ENCODE measurements at places on chromosomes 2 and 18. TPM values are rescaled to one million over a fixed set of nuclear protein-coding genes. Genes with fewer than 3 reads are reported as not detected.

- no peak for DNase-seq
Observed at GRCh38 chr18:77043541-77044280, 88.9 kb downstream of the MBP start.

DNA sequence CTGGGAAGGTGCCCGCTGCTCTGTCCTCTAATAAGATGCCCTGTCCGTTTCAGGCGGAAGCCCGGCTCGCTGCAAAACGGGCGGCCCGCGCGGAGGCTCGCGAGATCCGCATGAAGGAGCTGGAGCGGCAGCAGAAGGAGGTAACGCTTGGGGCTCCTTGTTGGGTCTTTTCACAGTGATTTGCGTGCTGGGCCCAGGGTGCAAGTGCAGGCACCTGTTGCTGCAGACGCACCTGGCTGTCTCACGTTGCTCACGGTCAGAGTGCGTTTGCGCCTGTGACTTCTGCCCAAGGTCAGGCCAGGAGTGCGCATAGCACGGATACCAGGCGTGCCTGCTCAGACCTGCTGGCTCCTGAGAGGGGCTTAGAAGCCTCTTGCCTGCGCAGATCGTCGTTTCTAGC is 81.1 kb downstream of the LRRFIP1 start:
- DNase-seq, result no peak

DNA sequence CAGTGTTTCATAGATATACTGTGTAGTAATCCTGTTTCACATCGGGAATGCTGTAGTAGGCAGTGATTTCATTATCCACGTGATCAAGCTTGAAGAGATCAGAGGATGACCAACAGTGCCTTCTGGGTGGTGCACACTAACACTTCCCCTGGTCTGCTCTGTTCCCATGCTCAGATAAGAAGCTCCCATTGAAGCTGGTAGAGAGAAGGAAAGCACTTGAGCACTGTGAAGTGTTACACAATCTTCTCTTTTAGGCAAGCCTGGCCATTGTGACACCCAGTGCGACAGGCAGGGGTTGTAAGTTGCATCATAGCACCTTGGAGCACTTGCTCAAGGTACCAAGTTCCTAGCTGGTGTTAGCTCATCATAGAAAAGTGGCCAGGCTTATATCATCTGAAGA is 30.6 kb upstream of the GPD2 start:
- DNase-seq, result no peak

DNA sequence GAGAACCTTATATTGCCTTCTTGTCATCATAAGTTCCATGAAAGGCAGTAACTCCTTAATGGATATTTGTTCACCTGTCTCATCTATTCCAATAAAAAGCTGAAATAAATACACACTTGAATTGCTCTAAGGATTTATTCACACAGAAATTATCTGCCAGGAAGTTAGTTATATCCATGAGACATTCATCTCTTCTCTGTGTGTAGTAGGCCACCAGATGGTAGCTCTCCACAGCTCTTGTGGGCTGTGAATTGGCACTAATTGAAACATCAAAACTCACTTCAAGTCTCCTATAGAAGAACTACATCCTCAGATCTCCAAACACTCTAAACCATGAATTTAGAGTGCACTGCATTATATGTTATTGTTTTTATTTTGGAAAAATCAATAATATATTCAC is 189.6 kb downstream of the DSC3 start:
- no peak for DNase-seq

GRCh38 chr2:67716895-67717396 is 319.8 kb downstream of the ETAA1 start:
- DNase-seq, result no peak

- no peak for DNase-seq
Observed at GRCh38 chr2:140504601-140505000, 1626.2 kb downstream of the LRP1B start.

DNA sequence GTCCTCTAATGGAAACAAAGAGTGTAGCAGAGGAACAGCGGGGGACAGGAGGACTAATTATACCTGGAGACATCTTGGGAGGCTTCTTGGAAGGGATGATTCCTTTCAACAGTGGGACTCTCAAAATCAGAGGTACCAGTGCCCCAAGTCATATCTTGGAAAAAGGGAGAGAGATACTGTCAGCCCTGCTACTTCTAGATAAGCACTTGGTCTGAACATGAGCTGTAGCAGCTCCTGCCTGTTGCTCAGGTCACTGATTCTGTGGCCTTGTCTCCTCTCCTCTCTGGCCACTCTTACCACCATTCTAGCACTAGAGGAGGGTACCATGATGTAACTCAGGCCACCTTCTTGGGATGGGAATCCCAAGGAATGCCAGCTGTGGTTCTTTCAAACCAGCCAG is 54.5 kb downstream of the MFSD6 start:
- DNase-seq, result no peak

DNA sequence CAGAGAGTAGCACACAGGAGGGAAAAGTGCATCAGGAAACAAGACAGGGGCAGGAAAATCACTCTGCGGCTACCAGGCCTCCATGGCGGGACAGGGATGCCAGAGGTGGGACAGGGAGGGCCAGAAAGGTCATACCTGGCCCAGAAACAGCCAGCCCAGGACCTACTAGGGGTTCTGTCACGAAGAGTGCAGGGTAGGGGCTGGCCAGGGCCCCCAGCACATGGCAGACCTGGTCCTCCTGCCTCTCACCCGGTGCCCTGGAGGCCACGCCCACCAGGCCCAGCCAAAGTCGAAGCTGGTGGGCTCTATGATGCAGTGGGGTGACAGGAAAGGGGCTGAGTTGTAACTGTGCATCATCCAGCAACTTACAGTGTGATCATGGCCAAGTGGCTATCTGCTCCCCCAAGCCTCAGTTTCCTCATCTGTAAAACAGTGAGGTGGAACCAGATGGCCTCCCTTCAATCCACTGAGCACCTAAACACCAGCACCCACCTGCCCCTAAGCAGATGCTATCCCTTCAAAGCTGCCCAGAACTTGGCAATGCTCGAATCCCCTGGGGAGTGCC is 10.6 kb downstream of the CYP26B1 start:
- no peak for DNase-seq

GRCh38 chr2:75311993-75312392 is 112.7 kb upstream of the TACR1 start:
- peak; percentile 41 for DNase-seq

HTR2B gene
- not detected for total RNA-seq

Data from stomach (tissue), 19 donors.